Head of caudate nucleus (tissue), 42 donors: ENCODE measurements at places on chromosomes 11 and 22.

DNA sequence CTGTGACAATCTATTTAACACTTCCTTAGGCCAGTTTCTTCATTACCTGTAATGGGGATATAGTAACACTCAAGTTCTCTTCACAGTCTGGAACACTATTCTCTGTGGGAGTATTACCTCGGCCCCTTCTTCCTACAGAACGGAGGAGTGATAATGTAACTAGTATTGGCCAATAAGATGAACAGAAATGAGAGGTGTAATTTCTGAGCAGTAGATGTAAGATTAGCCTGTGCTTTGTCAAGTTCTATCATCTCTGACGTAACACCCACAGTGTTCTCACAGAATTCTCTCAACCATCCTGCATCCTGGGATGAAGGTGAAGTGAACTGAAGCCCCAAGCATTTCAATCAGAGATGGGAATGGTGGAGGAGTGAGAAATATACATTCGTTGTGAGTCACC is 65.2 kb upstream of the TOP3B start:
- no peak for DNase-seq

- no peak for DNase-seq
Observed at GRCh38 chr22:23784215-23784732, 2.5 kb upstream of the SMARCB1 start.

GRCh38 chr11:103378931-103379330 is 269.7 kb downstream of the DYNC2H1 start:
- no peak for DNase-seq

DNA sequence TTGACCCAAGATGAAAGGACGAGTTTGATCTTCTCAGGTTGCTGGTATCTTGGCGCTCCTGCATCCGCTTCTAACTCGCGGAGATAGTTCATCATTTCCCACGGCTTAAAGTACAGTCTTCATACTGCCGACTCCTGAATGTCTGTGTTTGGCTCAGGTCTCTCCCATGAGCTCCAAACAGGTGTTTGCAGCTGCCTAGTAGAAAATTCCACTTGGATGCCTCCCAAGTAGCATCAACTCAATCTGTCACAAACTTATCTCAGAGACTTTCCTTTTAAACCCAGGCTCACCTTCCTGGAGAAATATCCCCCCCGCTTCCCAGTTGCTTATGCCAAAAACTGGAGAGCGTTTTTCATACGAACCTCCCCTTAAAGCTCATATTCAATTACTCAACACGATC is 986.5 kb downstream of the TBC1D22A start:
- no peak for DNase-seq

GRCh38 chr11:1838426-1839144 is at the start of gene TNNI2:
TSS of gene TNNI2 (plus strand) at chr11:1838981. CDS start at chr11:1839697, 716 bp downstream.
- no peak for DNase-seq

DNA sequence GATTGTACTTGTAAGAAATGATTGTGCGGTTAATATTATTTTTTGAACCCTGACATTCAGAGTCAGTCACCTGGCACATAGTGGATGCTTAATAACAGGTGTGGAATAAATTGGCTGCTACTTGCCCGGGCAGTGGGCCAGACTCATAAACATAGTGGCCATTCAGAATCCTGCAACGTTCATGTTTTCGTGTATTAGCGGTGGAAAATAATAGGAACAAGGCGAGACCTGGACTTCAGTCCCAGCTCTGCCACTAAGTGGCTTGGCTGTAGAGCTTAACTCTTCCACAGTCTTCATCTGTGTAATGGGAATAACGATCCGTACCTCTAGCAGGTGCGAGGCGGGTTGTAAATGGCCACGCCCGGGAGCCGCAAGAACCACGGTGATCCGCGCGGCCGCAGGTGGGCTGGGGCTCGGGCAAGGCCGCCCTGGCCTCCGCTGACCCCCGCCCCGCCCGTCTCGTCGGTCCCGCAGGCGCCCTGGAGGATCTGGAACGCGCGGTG is 761 bp upstream of the TMEM25 start:
- DNase-seq: peak; percentile 14

GRCh38 chr11:128367573-128367972 is 219.8 kb downstream of the ETS1 start:
- no peak for DNase-seq
